K562 (cell line): ENCODE measurements at places on chromosomes 4 and X. TPM values are rescaled to one million over a fixed set of nuclear protein-coding genes. Genes with fewer than 3 reads are reported as not detected.

The NXF2 gene
- polyA plus RNA-seq = 9.8 and 13.2 TPM in 2 replicates

The SPANXN4 gene
- not detected in 2 replicates for polyA plus RNA-seq

The REST gene
- 10.1 and 10.8 TPM in 2 replicates for polyA plus RNA-seq

The ETDB gene
- not detected in 2 replicates for polyA plus RNA-seq

The ARX gene
- 0.03 TPM in 1 of 2 replicates, not detected in the other for polyA plus RNA-seq

The PLAC8 gene
- polyA plus RNA-seq = 0.05 TPM in 1 of 2 replicates, not detected in the other

The AGA gene
- polyA plus RNA-seq = 8.5 and 10.4 TPM in 2 replicates

The TLR10 gene
- 0.03 TPM in 1 of 2 replicates, not detected in the other for polyA plus RNA-seq

The EDNRA gene
- not detected in 2 replicates for polyA plus RNA-seq

The MSX1 gene
- 6.0 and 8.3 TPM in 2 replicates for polyA plus RNA-seq

The MAGEC3 gene
- polyA plus RNA-seq = 0.07 and 0.28 TPM in 2 replicates
